ENCODE measurements at places on chromosomes 4 and X. TPM values are rescaled to one million over a fixed set of nuclear protein-coding genes. Genes with fewer than 3 reads are reported as not detected.

Gene ARMCX4
- 7.4 TPM for total RNA-seq

DNA sequence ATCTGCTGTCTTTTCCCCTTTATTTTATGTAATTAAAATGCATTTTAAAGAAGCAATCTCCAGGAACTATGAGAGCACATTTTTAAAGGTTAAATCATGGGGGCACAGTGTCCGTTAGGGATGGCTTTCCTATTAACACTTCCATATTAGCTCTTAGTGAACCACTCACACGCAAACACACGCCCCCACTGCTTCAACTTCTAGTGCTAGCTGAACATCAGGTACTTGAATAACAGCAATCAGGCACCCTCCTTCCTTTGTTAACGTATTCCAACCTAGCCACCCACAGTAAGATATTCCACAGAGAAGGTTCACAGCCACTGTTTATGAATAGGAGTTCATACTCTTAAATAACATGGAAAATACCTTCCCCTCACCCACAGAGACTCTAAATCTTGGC lies 9.3 kb downstream of the TMEM255A start:
- ATAC-seq = no peak

DNA sequence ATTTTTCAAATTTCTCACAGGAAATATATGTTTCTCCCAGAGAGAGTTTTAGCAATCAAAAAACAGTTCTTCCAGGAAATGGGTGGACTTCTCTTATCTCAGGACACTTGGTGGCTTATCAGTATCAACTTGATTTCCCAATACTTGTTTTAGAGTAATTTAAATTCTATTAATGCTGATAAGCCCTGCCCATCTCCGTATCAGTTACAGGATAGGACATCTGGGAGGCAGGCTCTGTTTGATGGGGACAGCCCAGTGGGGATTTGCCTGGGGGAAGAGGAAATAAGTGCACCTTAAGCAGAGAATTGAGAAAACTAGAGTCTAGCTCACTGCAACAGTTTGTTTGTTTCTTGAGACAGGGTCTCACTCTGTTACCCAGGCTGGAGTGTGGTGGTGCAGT lies 43.2 kb upstream of the PDGFRA start:
- ATAC-seq = no peak

GRCh38 chr4:140996766-140997165 lies 136.5 kb downstream of the RNF150 start:
- no peak for ATAC-seq

GRCh38 chrX:3252744-3253143 lies 93.7 kb downstream of the MXRA5 start:
- no peak for ATAC-seq
